Activated CD4-positive, alpha-beta memory T cell treated with anti-CD3 and anti-CD28 coated beads, Interleukin-2, amount 10 ng/mL, durations not matched to agents 7 days and 5 days (primary cell): ENCODE measurements at places on chromosomes 16 and 17. TPM values are rescaled to one million over a fixed set of nuclear protein-coding genes. Genes with fewer than 3 reads are reported as not detected.

Gene OR1A1
- 0.05 TPM for total RNA-seq

Gene HEXIM2
- total RNA-seq, result 8.0 TPM

Gene ALOX12
- not detected for total RNA-seq

Gene TMED6
- 1.3 TPM for total RNA-seq

Gene PPM1E
- not detected for total RNA-seq

Gene FOXN1
- not detected for total RNA-seq
